Stimulated activated CD4-positive, alpha-beta T cell treated with anti-CD3 and anti-CD28 coated beads, Interleukin-2, amount 100 ng/mL, for 4 hours (primary cell): ENCODE measurements at places on chromosomes 7 and 10.

DNA sequence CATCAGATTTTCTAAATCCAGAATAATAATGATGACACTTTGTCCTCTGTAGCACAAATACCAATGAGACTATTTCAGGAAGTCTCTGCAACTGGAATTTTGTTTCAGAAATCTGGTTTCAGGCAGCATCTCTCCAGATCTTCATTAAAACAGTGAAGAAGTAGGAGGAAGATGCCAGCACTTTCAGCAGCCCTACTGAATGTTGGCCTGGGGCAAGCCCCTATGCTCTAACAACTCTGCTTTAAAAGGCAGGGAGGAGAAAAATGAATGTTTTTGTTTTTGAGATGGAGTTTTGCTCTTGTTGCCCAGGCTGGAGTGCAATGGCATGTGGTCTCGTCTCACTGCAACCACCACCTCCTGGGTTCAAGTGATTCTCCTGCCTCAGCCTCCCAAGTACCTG, 7.2 kb upstream of the CAV1 start:
- no peak for DNase-seq

GRCh38 chr7:38461887-38462286, 169.3 kb downstream of the AMPH start:
- DNase-seq, result no peak

- no peak for DNase-seq
These were observed 93.9 kb downstream of the DNAJB6 start for GRCh38 chr7:157430721-157431120.

DNA sequence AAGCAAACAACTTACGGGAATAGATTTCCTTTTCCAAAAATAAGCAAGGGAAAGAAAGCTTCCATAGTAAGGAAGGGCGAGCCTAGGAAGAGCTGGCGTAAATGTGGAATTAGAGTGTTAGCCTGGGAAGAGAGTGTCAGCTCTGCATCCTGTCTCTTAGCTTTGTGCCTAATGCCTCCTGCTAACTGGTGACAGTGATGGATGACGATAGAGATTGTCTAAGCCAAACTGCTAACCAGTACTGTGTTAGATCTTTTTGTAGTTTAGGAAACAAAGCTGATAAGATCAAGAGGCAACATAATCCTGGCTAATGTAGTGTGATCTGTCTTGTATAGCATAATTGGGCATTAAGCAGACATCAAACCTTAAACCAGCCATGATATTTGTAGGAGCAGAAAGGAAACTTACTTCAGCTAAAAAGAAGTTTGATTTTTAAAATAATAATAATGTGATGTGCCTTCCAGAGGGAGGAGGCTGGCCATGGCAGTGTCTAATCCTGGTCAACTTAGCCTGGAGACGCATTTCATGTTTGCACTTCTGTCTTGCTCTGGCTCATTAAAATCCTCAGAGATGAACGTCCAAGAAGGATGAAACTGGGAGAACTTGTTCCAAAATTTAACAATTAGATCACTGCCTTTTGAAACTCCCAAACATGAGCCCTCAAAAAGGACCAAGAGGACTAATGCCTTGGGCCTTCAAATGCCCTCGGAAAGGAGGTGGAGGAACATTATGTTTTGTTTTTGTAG, 85.1 kb downstream of the FAM204A start:
- no peak for DNase-seq

- DNase-seq, result no peak
These were observed 1.7 kb upstream of the TBATA start for GRCh38 chr10:70786799-70787415.

DNA sequence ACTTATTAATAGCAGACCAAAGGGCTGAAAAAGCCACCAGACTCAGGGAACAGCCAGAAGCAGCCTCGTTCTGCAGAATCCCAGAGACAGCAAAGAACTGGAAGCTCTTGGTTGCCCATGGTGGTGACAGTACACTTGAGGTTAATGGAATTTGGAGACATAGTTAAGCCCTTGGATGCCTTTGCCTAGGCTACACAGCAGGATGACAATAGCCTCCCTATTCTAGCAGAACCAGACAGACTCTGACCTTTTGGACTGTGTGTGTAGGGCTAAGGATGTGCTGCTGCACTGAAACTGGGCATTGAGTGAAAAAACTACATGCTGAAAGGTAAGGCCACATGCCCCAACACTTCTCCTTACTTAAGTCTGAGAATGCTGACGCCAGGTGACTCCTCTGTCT, 22.7 kb downstream of the OTUD1 start:
- DNase-seq, result no peak

- no peak for DNase-seq
These were observed 5.4 kb downstream of the SFR1 start for GRCh38 chr10:104127411-104127810.

DNA sequence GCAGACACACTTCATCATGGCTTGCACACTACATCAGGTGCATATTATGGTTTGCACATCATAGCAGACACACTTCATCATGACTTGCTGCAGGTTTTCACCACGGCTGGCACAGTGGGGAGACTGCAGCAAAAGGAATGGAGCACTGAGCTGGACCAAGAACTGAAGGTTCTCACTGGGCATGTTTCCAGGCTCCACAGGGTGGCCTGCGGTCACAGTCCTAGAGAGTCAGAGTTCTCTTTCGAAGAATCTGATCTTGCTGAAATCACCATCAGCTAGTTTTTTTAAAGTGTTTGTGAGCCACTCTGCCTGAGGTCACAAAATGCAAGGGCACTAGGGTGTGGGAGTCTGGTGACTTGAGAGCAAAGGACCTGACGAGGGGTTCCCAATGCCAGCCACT, 140.4 kb upstream of the NPY start:
- DNase-seq, result no peak

DNA sequence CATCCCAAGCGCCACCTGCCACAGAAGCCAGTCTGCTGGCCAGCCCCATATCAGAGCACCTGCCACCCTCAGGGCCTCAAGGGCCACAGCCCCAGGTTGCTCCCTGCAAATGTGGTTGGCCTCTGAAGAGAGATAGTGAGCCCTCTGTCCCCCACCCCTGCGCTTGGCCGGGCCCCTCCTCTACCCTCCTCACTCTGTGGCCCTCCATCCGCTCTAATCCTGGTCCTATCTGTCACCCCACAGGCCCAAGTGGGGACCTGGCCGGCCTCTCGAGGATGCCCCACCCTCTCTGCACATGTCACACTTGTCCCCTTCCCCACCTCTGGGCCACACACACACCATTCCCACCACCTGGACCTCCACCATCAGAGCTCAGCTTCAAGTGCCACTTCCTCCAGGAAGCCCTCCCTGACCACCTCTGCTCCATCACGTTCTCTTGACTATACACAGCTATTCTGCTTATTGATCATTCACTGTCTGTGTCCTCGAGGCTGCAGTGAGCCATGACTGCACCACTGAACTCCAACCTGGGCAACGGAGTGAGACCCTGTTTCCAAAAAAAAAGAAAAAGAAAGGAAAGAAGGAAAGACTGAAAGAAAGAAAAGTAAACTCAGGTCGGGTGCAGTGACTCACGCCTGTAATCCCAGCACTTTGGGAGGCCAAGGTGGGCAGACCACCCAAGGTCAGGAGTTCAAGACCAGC, 42.4 kb downstream of the TNRC18 start:
- no peak for DNase-seq

- DNase-seq, result no peak
These were observed 99.1 kb upstream of the LANCL2 start for GRCh38 chr7:55265836-55266642.

GRCh38 chr10:79269969-79270368, 77.3 kb upstream of the PPIF start:
- no peak for DNase-seq

- DNase-seq, result no peak
These were observed 36.8 kb downstream of the HK1 start for GRCh38 chr10:69315100-69315542.

- no peak for DNase-seq
These were observed 13.2 kb downstream of the ZNF488 start for GRCh38 chr10:47370878-47371277.

- DNase-seq, result no peak
These were observed 17.2 kb upstream of the CROT start for GRCh38 chr7:87328281-87328680.

DNA sequence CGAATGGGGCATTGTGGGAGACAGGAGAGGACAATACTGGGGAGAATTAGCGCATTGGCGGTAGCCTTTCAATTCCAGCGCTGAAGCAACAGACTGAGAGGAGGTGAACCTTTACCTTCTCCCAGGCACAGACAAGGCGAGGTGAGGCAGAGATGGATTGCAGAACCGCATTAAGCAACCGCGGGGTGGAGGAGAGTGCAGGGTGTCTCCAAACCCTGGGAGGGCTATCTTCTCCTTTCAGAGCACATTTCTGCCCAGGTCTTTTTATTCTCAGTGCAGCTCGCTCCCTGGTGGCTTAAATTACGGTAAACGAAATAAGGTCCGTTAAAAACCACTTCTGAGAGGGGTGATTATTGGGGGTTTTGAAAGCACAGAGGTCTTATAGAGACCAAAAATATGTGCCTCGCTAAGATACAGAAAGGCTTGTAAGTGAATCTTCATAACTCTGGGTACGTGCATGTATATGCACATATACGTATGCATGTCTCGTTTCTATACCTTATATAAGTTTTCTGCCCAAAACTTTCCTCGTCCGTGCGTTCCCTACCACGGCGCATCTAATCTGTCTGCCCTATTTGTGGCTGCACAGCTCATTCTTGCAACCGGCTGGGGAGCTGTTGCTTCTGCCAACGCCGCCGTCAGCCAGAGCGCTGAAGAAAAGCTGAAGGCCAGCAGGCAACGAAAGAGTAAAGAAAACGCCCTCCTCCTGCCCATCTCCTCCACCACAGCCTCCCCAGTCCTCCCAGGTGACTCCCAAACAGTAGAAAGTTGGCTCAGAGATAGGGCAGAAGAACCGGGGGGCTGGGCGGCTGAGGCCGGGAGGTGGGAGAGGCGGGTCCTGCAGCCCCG, 895 bp upstream of the ZNF804B start:
- no peak for DNase-seq

GRCh38 chr7:18877874-18878273, 239.6 kb downstream of the TWIST1 start:
- DNase-seq, result no peak
